LHCN-M2 (cell line): ENCODE measurements at places on chromosomes 16 and 17. TPM values are rescaled to one million over a fixed set of nuclear protein-coding genes. Genes with fewer than 3 reads are reported as not detected.

- peak; percentile 25 for DNase-seq
Measured at GRCh38 chr17:60169921-60170817, 20.4 kb downstream of the CA4 start.

GRCh38 chr16:86736502-86736901 is 158.2 kb downstream of the FOXL1 start:
- no peak for DNase-seq

GRCh38 chr17:38613981-38614779 is 8.4 kb upstream of the SRCIN1 start:
- no peak for DNase-seq

DNA sequence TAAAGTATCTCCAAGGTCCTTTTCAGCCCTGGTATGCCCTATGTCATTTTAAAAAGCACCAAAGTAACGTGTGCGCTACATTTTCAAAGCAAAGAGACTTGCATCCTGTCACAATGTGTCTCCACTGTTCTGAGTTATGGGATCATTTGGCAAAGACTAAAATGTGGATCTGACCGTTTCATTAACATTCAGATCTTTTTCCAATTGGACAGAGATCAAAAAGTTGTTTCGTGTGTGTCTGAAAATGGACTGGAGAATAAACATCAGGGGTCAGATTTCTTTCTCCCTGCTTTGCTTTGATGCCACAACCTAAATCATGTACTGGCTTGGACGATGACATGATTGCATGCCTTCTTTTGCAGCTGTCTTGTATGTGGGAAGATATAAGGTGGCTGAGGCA is 136.0 kb upstream of the NOG start:
- no peak for DNase-seq

The RDM1 gene
- 0.77 and 1.8 TPM in 2 replicates for total RNA-seq

The ACBD4 gene
- total RNA-seq = 3.1 and 4.4 TPM in 2 replicates

The TP53TG3D gene
- 1.8 and 2.4 TPM in 2 replicates for total RNA-seq

The PIK3R5 gene
- not detected in 2 replicates for total RNA-seq

The SLFN5 gene
- total RNA-seq = 38.5 and 43.5 TPM in 2 replicates

The RCVRN gene
- total RNA-seq = not detected in 2 replicates
